Left ventricle myocardium inferior (tissue), 1 donor: ENCODE measurements at places on chromosomes 7 and 10. TPM values are rescaled to one million over a fixed set of nuclear protein-coding genes. Genes with fewer than 3 reads are reported as not detected.

Gene TCERG1L
- not detected for total RNA-seq

Gene ZNF804B
- total RNA-seq = not detected

Gene CD36
- total RNA-seq = 1,018 TPM

Gene CYP3A5
- total RNA-seq = not detected

Gene LYZL2
- not detected for total RNA-seq

Gene NEUROG3
- not detected for total RNA-seq

Gene FAM131B
- 0.47 TPM for total RNA-seq

Gene COL1A2
- 96.6 TPM for total RNA-seq

Gene PTPN20
- 13.0 TPM for total RNA-seq

Gene POLR2J2
- 2.7 TPM for total RNA-seq

Gene ABCF2
- 30.5 TPM for total RNA-seq

Gene RAMP3
- total RNA-seq = 30.7 TPM

Gene TRIM50
- 0.33 TPM for total RNA-seq

Gene NXPH1
- total RNA-seq = not detected

Gene DGKB
- total RNA-seq = 0.30 TPM

Gene DRGX
- total RNA-seq = not detected

Gene PRSS37
- total RNA-seq = not detected

Gene OGDHL
- 4.5 TPM for total RNA-seq

Gene CREB5
- 9.8 TPM for total RNA-seq

Gene ASCC1
- 37.0 TPM for total RNA-seq

Gene ZC3HAV1L
- 3.4 TPM for total RNA-seq

Gene ARHGEF35
- 0.38 TPM for total RNA-seq

Gene CHST3
- 18.0 TPM for total RNA-seq

Gene IGF2BP3
- 0.38 TPM for total RNA-seq

Gene CYP2W1
- not detected for total RNA-seq

Gene MYOZ1
- 4.8 TPM for total RNA-seq

Gene ABCB1
- 1.0 TPM for total RNA-seq

Gene STEAP1B
- total RNA-seq = 0.63 TPM

Gene AKR1D1
- not detected for total RNA-seq

Gene TAS2R5
- 0.47 TPM for total RNA-seq
